ENCODE measurements at places on chromosomes 16 and 17.

DNA sequence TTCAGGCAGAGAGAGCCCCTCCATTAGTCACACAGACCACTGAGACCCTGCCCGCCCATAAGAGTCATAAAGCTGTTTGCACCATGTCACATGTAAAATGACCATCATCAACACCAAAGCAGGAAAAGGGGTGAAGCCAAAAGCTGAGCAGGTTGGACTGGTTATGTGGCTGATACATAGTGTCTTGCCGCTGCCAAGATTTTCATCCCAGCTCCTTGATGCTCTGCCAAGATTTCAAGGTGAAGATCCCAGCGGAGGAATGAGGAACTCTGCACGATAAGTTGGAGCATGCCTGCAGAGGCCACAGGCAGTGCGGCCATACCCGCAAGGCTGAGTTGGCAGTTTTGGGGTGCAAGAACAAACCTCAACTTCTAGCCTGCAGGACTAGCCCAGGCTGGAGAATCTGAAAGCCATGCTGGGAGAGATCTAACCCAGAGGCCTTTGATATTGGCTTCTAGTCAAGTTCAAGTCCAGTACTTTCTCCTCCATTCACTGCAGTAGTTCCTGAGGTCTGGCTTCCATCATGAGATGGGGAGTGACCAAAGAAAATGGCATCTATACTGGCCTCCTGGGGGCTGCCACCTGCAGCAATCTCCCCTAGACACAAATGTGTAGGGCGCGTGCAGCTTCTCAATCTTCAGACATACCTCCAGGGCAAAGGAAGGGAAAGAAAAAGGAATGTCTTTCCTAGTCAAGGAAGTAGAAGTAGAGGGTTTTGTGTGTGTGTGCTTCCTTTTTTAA, 79.7 kb upstream of the NOL11 start:
- no peak for DNase-seq

DNA sequence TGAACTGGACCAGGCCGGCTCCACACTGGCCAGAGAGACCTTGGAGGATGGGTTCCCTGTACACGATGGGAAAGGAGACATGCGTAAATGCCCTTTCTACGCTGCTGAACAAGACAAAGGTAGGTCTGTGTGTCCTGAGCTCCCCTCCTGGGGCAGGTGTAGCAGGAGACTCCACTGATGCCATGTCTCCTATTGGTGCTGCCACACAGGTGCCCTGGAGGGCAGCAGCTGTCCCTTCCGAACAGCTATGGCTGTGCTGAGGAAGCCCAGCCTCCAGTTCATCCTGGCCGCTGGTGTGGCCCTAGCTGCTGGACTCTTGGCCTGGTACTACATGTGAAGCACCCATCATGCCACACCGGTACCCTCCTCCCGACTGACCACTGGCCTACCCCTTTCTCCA, 29.2 kb downstream of the CDIP1 start:
- no peak for DNase-seq

DNA sequence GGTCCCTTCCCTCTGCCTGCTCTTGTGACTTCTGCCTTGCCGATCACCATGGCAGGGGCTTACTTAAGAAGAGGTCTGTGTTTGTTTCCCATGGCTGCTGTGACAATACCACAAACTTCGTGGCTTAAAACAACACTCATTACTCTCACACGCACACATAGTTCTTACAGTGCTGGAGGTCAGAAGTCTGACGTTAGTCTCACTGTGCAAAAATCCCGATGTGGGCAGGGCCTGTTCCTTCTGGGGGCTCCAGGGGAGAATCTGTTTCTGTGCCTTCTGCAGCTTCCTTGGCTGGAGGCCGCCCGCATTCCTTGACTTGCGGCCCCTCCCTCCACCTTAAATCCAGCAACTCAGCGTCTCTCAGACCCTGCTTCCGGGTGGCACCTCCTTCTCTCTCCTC, 249.2 kb upstream of the GSE1 start:
- no peak for DNase-seq

- no peak for DNase-seq
Observed at GRCh38 chr17:53336281-53336680, 486.4 kb upstream of the KIF2B start.

GRCh38 chr16:15988268-15989013, 39.0 kb downstream of the ABCC1 start:
- DNase-seq: no peak

- DNase-seq: no peak
Observed at GRCh38 chr16:56401482-56401881, 23.9 kb downstream of the AMFR start.

GRCh38 chr17:83030432-83030831, 49.0 kb upstream of the METRNL start:
- no peak for DNase-seq

GRCh38 chr16:11047057-11047456, 102.7 kb downstream of the CLEC16A start:
- no peak for DNase-seq

- no peak for DNase-seq
Observed at GRCh38 chr17:45127207-45127547, 5.1 kb downstream of the PLCD3 start.

- no peak for DNase-seq
Observed at GRCh38 chr17:82021107-82021899, 1.4 kb downstream of the CENPX start.

DNA sequence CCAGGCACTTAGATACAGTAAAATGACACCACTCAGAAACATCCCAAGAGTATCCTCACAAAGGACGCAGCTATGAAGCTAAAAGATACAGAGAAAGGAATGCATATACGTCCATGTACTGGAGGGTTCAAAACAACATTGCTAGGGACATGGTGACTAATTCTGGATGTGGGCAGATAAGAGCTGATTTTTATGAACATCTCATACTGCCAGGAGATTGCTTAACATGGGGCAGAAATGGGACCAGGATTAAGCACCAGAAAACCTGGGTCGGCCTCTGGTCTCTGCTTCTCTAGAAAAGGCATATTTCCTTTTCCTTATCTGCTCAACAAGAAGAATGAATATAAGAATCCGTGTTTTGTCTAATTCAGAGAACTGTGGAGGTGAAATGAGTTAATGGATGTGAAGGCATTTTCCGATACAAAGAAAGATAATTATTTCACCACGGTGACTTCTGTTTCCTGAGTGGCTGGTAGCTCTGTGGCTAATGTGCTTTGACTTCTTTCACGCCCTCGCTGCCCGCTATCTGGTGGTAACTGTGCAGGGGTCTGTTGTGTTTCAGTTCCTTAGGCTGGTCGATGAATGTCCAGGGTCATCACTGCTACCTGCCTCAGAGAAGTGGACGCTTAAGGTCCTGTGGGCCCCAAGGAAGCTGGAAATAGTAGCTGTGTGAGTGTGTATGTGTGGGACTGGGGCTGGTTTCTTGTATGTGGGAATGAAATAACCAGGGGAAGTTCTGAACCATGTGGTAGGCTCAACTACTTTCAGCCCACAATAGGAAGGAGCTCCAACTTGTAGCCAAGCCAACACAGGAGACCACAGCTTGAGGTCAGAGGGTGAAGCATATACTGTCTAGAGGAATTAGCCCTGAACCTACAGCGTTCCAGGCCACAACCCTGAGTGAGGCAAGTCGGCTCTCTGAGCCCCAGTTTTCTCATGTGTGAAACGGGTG, 15.8 kb upstream of the CCL5 start:
- DNase-seq: no peak

GRCh38 chr17:8502126-8502525, 66.4 kb downstream of the NDEL1 start:
- DNase-seq: no peak

DNA sequence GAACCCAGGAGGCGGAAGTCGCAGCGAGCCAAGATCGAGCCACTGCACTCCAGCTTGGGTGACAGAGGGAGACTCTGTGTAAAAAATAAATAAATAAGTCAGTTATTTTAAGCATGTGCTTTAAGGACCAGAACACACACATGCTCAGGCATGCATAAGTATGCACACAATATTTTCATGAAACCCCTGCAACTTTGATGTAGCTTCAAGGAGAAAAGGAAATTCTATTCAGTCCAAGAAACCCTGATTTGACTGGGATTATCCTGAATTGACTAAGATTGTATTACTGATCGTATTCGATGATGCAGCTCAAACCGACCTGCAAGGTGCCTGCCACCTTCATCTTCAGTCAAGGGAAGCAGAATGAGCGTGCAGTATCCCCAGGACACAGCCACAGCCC, 841 bp downstream of the TEKT5 start:
- DNase-seq: no peak

DNA sequence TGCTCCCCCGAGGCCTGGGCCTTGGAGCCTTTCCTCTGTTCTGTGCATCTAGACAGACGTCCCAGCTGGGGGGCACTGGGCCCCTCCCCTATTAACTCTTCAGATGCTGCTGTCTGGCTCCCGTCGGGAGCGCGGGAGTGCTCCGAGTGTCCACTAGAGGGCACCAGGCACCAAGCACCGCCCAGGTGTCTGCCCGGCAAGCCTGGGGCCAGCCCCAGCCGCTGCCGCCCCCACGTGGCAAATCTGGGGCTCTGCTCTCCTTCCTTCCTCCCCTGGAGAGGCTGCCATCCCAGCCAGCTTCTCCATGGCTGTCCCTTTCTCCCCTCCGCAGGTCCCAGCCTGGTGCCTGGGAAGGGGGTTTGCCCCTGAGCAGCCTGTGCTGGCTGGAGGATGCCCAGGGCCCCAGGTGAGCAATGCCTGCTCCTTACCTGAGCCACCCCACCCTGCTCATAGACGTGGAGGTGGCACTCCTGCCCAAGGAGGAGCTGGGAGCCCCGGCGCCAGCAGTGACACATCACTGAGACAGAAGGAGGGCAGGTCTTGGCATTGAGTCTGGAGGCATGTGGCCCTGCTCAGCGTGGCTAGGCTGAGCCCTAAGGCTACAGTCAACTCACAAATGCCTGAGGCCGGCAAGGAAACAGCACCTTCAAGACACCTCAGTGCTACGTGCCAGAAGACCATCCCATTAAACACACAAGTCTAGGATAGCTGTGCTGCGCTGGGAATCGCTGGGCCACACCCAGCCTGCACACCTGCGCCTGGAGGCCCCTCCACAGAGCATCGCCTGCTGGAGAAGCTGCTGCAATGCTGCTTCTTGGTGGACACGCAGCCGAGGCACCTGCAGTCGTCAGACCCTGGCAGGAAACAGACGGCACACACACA, 19.7 kb downstream of the TMEM235 start:
- DNase-seq: peak; percentile 78

DNA sequence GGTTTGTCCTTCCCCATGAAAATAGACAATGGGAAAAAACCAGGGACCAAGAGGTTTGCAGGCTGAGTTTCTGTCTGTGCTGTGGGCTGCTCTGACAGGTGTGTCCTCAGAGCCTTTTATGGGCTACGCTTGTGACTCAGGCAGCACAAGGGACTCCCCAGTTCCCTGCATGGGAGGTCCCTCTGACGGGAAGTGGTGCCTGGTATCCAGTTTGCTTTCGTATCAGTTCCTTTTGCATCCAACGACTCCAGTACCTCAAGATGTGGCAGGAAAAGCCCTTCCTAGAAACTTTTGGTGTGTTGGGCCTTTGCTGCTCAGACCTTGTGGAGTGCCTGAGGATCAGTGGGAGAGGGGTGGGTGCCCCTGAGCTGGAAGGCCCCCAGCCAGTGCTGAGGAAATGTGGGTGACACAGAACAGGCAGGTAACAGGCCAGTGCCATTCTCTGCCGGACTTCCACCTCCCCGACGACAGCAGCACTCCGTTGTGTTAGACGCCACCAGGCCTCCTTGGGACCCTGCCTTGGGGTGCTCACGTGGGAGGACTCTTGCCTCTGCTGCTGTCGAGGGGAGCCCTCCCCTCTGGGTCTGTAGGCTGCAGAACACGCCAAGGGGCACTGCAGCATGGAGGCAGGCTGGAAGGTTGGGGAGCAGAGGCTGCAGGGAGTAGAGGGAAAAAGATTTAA, 38.4 kb upstream of the IRF8 start:
- DNase-seq: no peak

DNA sequence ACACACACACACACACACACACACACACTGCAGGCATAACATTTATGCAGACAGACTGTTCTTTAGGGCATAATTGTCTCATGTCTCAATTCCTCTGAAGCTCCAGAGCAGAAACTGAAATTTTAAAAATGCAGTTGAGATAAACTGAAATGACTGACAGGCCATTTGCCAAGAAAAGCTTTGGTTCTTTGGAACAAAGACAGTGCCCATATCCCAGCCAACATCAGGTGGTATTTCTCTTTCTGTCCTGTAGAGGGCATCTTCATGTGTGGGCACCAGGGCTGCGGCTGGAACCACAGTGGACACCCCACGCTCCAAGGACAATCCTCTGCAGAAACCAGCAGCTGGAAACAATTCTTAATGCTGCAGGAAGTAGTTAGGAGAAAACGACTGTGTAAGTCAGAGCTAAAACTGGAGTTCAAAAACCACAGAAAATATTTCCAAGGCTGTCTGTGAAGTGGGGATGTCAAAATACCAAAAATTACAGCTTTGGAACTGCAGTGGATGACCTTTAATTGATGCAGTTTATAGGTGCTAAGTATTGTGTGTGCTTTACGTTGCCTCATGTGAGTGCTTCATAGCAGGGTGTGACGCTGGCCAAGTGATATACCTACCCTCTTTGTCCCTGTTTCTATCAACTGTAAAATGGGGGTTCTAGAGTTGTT, 10.6 kb upstream of the MEFV start:
- no peak for DNase-seq

DNA sequence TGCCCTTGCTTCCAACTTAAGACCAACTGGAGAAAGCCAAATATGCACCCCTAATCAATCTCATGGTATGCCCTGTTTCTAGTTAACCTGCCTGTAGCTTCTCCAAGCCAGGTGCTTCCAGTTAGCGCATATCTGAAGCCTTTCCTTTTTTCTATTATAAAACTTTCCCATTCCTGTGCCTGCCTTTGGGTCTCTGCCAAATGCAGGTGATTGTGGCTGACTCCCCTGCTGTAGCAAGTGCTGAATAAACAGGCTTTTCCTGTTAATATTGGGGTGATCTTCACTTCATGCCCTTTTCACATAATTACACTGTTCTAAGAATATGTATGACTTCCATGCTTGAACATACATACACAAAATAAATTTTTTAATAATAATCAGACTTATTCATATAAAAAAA, 207.4 kb downstream of the TANC2 start:
- DNase-seq: no peak

DNA sequence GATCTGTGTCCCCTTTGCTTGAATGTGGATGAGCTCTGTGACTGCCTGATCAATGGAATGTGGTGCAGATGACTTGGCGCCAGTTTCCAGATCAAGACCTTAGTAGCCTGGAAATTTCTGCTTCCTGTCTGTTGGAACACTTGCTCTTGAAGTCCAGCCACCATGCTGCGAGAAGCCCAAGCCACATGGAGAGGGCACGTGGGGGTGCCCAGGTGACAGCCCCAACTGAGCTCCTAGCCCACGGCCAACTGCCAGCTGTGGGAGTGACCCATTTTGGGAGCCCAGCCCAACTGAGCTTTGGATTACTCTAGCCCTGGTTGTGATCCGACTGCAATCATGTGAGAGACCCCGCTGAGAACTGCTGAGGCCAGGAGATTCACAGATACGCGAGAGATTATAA, 3.3 kb upstream of the ITGAM start:
- no peak for DNase-seq

GRCh38 chr16:65414284-65414984, 292.6 kb upstream of the CDH11 start:
- DNase-seq: no peak

DNA sequence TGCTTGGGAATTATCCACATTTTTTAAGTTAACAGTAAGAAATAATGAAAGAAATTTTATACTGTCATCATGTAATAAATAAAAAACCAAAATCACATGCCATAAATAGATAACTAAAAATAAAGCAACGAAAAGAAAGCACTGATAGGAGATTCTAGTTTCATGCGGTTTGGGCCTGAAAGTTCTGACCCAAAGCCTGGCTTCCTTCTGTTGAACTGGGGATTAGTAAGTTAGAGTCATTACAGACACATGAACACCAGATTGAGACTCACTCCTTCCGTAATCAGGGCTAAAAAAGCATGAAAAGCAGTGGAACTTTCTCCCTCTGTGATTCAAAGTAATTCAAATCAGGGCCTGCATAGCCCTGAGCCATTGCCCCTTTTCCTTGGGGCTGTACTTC, 13.2 kb upstream of the SLC6A2 start:
- DNase-seq: no peak
